Muscle of leg (tissue), 16 donors: ENCODE measurements at places on chromosomes 12 and 14. TPM values are rescaled to one million over a fixed set of nuclear protein-coding genes. Genes with fewer than 3 reads are reported as not detected.

The SMCO3 gene
- 0.40 TPM for total RNA-seq

The MSI1 gene
- 1.2 TPM for total RNA-seq

GRCh38 chr14:94701861-94702370 is 68.0 kb downstream of the GSC start:
- peaks cover 10% of the 10 kb centered on the region for H3K27me3 ChIP-seq
- H3K27ac ChIP-seq = no peak overlapping the region
- no peak overlapping the region for H3K4me3 ChIP-seq
- H3K4me1 ChIP-seq = peaks cover 8% of the 10 kb centered on the region
- DNase-seq = no peak
- H3K36me3 ChIP-seq = no peaks in the 10 kb centered on the region

GRCh38 chr12:57164966-57165625 is 17.7 kb upstream of the LRP1-AS start:
- H3K27ac ChIP-seq = no peak overlapping the region
- H3K4me3 ChIP-seq = no peak overlapping the region
- no peaks in the 10 kb centered on the region for H3K27me3 ChIP-seq
- peaks cover 84% of the 10 kb centered on the region for H3K36me3 ChIP-seq
- no peaks in the 10 kb centered on the region for H3K4me1 ChIP-seq

DNA sequence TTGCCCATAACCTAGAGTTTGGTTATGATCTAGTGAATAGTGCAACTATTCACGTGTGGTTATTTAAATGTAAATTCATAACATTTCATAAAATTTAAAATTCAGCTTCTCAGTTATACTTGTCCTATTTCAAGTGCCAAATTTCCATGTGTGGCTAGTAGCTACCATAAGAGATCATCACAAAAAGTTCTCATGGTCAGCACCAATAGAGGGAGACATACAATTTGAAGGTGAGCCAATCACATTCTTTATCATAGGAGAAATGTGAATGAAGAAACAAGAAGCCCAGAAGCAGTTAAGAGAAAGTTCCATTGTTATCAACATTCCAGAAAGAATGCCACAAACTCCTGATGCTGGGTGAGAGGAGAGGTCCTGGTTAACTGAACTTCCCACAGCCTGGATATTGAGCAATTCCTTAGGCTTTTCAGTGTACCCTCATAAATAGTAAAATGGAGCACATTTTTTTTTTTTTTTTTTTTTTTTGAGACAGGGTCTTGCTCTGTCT is 892.9 kb upstream of the USP15 start:
- no peaks in the 10 kb centered on the region for H3K27me3 ChIP-seq
- H3K4me1 ChIP-seq = no peaks in the 10 kb centered on the region
- H3K36me3 ChIP-seq = no peaks in the 10 kb centered on the region
- no peak for DNase-seq
- H3K4me3 ChIP-seq = no peak overlapping the region
- H3K27ac ChIP-seq = no peak overlapping the region
